ENCODE measurements at places on chromosomes 7 and 10.
A peak's percentile ranks its signal among the peaks of the same experiment; 100 is the strongest.

DNA sequence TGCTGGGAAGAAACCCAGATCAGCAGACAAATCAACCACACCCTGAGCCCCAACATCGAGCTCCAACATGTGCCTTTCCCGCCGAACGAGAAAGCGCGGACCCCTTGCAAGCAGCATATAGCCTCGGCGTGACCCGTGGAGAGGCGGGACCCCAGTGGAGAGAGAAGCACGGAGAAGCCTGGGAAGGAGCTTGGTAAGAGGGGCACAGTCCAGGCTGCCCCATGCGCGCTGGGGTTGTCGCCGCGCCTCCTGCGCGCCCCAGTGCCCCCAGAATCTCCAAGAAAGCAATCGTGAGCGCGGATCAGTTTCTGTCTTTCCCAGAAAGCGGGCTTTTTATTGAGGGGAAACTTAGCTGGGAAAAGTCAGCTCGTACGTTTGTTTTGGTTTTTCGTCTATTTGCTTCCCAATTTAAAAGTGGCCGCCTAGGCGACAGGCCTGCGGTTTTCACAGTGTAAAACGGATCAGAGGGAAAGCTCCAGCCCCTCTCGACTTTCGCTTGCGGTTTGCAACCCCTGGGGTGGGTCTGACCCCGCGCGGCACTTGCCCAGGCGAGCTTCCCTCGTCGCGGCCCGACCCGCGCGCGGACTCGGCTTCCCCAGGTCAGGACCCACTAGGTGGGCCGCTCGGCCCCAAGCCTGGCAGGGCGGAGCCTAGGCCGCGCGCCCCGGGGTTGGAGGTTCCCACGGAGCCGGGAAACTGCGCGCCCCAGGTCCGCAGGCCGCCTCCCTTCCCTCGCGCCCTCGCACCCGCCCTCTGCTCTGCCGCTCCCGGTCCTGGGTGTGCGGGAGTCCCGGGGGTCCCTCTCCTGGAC lies 31.1 kb downstream of the SKIDA1 start:
- DNase-seq: peak; percentile 55

GRCh38 chr7:54253036-54253373 lies 289.2 kb upstream of the VSTM2A start:
- DNase-seq: no peak

GRCh38 chr7:121833991-121834390 lies 39.0 kb upstream of the PTPRZ1 start:
- no peak for DNase-seq

DNA sequence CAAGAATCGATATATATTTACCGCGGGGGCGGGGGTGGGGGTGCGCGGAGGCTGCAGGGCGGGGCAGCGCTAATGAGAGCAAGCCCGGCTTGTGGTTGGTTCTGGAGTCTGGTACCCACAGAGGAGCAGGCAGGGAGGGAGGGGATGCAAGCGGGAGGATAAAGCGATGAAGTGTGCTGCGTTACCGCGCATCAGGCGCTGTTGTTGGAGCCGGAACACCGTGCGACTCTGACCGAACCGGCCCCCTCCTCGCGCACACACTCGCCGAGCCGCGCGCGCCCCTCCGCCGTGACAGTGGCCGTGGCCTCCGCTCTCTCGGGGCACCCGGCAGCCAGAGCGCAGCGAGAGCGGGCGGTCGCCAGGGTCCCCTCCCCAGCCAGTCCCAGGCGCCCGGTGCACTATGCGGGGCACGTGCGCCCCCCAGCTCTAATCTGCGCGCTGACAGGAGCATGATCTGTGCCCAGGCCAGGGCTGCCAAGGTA lies at the start of gene HECW1:
Gene HECW1 (plus strand): TSS at position 189 of the 482 bp plus-strand sequence. CDS start 131,259 bp downstream, outside the sequence.
- DNase-seq: no peak

GRCh38 chr7:98463837-98464557 lies 63.1 kb upstream of the BAIAP2L1 start:
- DNase-seq: no peak

- DNase-seq: peak; percentile 96
Measured at GRCh38 chr7:143380646-143381426, at the start of gene ZYX. Gene ZYX (plus strand): TSS chr7:143381345. CDS start chr7:143381572, 227 bp downstream.

GRCh38 chr7:140284062-140284461 lies 107.3 kb upstream of the KDM7A start:
- no peak for DNase-seq

DNA sequence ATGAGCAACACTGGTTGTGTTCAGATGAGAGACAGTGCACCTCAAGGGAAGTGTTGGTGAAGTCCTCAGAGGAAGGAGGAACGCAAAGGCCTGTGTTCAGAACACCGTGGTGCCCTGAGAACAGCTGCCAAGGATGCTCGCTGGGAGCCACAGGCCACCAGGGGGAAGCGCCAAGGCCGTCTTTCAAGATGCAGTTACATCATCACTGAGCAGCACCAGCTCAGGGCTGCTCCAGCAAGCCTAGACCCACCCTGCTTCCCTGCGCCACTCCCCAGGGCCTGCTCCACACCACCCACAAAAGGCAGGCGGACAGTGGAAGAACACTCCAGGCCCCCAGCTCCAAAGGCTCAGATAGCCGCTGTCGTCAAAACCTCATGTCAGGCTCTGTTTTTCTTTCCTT lies 378.8 kb downstream of the DPP6 start:
- no peak for DNase-seq

- DNase-seq: no peak
Measured at GRCh38 chr10:98778277-98778759, 331.6 kb upstream of the HPS1 start.

- DNase-seq: no peak
Measured at GRCh38 chr7:16060502-16060901, 360.8 kb downstream of the CRPPA start.

GRCh38 chr10:7405637-7406036 lies 5.2 kb downstream of the SFMBT2 start:
- DNase-seq: no peak

GRCh38 chr10:112919721-112920120 lies 30.3 kb upstream of the TCF7L2 start:
- no peak for DNase-seq

DNA sequence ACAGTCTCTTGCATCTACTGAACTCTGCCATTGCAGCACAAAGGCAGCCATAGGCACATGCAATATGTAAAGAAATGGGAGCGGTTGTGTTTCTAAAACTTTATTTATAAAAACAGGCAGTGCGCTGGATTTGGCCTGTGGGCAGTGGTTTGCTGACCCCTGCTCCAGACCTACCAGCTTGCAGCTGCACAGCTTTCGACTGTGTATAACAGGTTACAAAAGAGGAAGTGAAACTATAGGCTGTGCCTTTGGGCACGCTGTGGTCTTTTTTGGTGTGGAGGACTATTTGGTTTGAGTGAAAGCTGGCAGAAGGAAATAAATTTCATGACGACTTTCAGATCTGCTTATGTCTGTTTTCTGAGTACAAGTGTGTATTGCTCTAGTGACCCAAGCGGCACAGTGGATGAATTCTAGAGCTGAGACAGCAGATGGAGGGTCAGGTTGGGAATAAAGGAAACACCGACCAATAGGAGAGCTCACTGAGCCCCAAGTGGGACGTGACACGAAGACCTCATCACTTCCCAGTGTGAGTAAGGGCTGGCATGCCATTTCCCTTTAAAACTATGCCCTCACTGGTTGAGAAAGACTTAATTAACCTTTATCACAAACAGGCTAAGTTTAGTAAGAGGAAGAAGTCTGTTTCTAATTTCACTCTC lies 152.7 kb downstream of the ANK3 start:
- DNase-seq: peak; percentile 15

- DNase-seq: no peak
Measured at GRCh38 chr10:121600611-121601010, 2.4 kb upstream of the FGFR2 start.

DNA sequence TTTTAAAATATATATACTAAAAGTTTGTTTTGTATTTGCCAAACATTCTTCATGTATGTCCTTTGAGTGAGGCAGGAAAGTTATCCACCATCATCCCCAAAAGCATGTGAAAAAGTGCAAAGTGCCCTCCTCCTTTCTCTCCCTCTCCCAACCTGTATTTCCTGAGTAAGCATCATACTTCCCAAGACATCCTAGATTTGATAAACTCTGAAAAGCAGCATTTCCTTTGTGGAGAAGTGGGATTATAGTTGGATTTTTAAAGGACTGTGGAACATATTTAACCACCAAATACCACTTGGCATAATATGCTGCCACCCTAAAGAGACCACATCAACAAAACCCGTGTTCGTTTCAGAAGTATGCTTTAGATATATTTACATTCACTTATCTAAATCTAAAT lies 36.9 kb downstream of the NET1 start:
- no peak for DNase-seq

DNA sequence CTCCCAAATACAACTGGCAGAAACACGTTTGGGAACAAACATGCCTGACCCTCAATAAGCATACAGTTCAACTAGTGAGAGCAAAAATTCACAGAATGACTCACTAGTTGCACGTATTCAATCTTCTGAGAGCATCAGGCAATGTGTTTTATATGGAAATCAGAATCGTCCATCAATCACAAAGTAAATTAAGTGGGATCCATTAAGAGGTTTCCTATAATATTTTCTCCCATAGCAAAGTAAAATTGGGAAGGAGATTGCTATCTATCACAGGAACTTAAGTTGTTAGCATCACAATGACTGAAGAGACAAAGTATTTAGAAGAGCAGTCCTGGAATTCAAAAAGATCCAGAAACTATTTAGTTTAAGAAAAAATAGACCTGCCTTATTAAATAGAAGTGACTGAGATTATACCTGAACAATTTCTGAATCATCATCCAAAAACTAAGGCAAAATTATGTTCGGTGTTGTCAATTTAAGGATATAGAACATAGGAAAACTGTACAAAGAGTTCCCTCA lies 28.3 kb downstream of the INHBA start:
- no peak for DNase-seq

DNA sequence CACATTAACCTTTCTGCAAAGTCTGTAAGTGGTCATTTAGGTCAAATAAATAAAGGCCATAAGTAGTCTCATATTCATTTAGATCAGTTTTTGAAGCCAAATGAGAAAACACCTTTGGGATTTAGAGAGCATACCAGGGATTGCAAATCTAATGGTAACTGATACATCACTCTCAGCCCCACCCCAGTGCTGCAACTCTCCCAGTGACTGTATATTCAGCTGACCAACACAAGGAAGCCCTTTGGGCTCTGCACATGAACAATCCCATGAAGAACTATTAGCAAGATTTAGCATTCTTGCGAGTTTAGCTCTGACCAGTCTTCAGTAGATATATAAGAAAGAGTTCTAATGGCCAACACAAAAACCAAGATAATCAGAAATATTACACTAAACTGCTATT lies 252.3 kb downstream of the CSTF2T start:
- DNase-seq: no peak

DNA sequence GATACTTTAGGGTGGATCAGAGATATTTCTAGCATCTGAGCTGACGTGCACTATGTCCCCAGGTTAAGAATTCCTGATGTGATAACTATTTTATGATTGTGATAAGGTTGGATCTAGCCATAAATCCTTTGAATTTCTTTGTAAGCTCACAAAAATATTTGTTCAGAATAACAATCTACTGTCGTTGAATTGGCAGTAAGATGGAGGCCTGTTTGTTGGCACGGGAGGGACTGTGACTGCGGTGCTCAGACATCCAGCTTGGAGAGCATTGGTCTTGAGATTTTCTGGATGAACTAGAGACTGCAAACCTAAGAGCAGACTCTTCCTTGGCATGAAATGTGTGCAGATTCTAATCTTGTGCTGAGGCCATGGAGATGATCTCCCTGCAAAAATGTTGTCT lies 131.1 kb downstream of the LRRC4 start:
- no peak for DNase-seq

- peak; percentile 78 for DNase-seq
Measured at GRCh38 chr7:99631295-99632109, 14.8 kb downstream of the ZSCAN25 start.

DNA sequence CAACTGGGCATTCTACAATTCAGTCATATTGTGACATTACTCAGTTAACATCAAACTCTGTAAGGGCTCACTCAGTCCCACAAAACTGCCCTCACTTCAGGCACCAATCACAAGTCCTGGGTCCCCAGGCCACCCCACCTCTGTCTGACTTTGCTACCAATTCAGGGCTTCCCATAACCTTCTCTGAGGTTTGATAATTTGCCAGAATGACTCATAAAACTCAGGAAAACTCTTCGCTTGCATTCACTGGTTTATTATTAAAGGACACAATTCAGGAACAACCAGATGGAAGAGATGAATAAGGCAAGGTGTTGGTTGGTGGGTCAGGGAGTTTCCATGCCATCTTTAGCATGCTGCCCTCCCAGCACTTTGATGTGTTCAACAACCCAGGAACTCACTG lies 41.3 kb downstream of the AVL9 start:
- DNase-seq: no peak

DNA sequence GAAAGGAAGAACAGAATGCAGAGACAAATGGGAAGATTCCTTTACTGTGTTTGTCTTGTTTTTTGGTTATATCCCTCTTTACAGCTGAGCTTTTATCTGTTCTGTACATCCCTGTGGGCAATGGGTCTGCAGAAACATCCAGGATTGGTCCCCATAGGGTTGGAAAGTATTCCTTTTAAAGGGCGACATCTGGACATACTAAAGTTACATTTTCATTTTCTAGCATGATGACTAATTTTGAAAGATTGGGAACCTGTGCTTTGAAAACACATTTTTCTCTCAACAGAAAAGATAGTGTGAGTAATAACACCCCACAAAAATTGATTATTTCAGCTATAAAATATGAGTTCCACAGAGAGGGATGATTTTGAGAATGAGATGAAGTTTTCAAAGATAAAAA lies 435.8 kb downstream of the GPAM start:
- DNase-seq: no peak

DNA sequence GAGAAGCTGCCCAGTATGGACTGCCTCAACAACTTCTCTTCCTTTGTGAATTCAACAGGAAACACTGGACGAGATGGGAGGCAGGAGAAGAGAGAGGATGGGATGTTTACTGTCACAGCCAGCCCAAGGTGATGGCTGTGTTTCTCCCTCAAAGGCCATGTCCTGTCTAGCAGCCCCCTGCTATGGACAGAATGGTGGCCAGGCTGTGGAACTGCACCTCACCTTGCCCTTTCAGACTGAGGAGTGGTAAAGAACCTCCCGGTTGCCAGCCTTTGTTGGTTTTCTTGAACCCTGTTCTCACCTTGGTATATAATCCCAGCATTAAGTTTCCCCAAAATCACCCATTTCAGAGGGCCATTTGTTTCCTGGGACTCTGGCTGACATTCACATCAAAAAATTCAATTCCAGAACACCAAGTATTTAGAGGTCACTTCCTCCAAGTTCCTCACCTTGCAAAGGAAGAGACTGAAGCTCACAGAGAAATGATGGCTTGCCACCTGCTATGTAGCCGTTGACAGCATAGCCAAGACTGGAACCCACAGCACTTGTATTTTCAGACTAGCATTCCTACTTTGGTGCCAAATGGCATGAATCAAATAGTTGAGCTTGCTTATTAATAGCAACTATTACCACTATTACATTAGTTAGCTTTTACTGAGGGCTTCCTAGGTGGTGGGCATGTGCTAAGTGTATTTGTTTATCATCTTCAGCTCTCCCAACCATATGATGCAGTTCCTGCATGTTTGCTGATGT lies 224.0 kb upstream of the GRB10 start:
- DNase-seq: no peak

DNA sequence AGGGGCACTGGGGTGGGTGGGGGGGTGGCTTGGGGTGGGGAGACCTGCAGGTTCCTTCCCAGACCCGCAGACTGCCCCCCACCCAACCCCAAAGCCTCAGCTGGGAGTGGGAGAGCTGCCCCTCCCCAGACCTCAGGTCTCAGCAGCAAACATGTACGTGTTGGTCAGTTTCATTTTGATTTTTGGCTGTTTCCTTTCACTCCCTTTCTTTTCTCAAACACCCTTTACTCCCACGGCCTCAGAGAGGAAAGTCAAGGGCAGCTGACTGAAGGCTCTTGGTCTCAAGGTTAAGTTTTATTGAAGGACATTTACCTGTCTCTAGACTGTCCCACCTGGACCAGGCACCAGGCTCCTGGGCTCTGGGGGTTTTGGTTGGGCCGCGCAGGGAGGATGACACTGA lies 34.1 kb upstream of the HSPB1 start:
- DNase-seq: no peak

GRCh38 chr10:126654579-126654978 lies 15.9 kb downstream of the C10orf90 start:
- DNase-seq: no peak
